Testis (tissue), 5 donors: ENCODE measurements at places on chromosomes 1 and 21. TPM values are rescaled to one million over a fixed set of nuclear protein-coding genes. Genes with fewer than 3 reads are reported as not detected.

ERO1B gene
- total RNA-seq, result 16.2 TPM

VAV3 gene
- total RNA-seq, result 10.1 TPM

LCE2C gene
- not detected for total RNA-seq

CCDC185 gene
- total RNA-seq, result 29.8 TPM

DNA sequence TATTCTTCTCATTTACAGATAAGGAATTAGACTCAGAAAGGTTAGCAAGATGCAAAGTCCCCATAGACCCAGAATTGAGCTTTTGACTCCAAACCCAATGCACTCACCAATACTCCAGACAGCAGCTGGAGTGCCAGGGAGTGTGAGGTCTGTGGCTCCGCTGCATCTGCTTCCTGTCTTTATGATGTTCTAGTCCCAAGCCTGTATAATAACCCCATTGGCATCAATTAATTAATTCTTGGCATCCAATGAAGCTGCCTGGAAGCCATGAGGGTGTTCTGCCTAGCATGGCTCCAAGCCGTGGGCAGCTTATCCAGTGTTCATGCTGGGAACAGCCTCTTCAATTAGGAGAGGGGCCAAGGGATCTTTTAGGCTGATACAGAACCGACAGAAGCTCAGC is 188.7 kb downstream of the GIPC2 start:
- DNase-seq, result no peak

- no peak for DNase-seq
These were observed 43.5 kb downstream of the TRIM33 start for GRCh38 chr1:114467491-114467890.
